ENCODE measurements at places on chromosomes 4 and X.

DNA sequence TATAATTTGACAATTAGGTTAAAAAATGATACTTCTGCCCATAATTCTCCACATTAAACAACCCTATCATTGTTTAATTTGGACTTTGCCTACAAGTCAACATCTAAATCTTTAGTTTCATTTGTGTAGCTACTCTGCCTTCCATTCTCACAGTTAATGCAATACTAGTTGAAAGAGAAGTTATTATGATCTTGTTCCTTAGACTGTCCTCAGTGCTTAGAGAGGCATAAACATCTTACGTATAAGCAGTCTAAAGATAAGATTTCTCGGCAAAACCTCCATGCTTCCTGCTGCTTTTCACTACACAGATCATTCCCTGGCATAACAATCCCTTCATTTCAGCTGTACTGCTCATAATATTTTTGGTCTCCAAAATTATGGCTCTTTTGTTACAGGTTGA, 105.1 kb upstream of the CAMK2D start:
- no peak for DNase-seq

- DNase-seq = no peak
Measured at GRCh38 chrX:115067812-115068211, 50.4 kb upstream of the IL13RA2 start.

DNA sequence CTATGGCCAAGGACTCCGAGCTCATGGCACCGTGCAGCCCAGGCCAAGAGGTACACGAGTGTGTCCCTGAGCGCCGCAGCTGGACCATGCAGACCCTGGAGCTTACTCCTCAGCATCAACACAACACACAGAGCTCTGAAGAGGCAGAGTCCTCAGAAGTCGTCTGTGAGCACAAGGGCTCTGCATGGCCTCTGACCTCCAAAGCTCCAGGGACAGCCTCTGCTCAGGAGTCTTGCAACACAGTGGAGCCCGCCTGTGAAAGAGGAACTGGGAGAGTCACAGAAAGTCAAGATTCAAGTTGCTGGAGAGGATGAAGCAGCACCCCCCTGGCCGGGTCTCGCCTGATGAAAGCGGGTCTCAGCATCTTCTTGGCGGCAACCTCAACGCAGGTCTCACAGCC, 2.9 kb downstream of the LRPAP1 start:
- DNase-seq = no peak

DNA sequence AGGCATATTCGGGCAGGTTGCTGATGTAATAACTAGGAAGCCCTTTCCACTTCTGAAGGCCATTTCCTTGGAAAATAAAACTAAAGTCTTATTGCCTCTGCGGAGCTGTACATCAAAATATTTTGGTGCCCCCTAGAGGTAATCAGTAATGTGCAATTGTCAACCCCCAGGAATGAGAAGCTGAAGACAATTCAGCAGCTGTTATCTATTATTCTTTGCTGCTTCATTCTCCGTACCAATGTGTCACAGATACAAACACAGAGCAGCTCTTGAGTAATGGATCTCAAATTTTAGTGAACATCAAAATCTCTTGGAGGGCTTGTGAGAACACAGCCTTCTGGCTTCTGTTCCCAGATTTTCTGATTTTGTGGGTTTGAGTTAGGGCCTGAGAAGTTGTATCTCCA, 3.5 kb upstream of the SLIT2 start:
- DNase-seq = peak; percentile 80

Data from NCI-H2081 (cell line).